ENCODE measurements at places on chromosomes 16 and 17.

GRCh38 chr16:16937576-16937975, 533.2 kb downstream of the XYLT1 start:
- DNase-seq: no peak

GRCh38 chr17:7025245-7025644, 2.4 kb downstream of the BCL6B start:
- DNase-seq: no peak

DNA sequence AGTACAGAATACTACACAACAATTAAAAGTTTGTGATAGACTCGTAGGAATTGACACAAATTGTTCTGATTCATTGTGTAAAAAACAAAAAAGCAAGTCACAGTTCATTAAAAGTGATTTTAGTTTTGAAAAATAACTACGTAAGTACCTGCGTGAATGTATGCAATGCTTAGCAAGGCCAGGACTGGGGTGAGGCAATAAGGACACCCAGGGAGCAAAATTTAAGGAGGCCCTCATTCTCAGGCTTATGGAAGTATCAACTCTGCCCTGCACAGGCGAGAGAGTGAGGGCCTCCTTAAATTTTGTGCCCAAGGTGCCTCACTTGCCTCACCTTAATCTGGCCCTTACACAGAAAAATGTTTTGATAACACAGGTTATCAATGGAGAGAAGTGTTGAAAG, 31.4 kb downstream of the NOG start:
- no peak for DNase-seq

- DNase-seq: peak; percentile 5
Observed at GRCh38 chr17:72976971-72977770, 115.3 kb downstream of the SLC39A11 start.

DNA sequence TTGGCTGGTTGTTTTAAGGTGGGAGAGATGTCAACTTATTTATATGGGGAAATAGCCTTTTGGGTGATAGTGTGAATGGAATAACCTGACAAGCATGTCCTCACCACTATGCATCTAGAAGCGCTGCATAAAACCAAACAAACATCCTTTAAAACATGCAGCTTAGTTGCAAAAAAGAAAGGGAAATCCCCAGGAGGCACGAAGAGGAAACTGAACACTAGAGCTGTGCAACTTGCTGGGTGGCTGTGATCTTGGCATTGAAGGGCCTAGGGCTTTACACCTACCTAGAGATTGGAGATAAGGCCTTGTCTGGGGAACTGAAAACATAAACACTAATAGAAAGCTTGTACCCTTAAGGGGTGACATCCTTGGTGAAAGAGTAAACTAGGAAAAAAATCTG, 7.3 kb downstream of the C16orf54 start:
- DNase-seq: peak; percentile 56

- DNase-seq: no peak
Observed at GRCh38 chr16:4513881-4514280, 24.7 kb downstream of the CDIP1 start.

Measured in RPMI8226 (cell line).